IgD-negative memory B cell (primary cell): ENCODE measurements at places on chromosomes 4 and X. TPM values are rescaled to one million over a fixed set of nuclear protein-coding genes. Genes with fewer than 3 reads are reported as not detected.

Gene AFM
- polyA plus RNA-seq: not detected

Gene GYPE
- 5.6 TPM for polyA plus RNA-seq

Gene SLC9B1
- 0.93 TPM for polyA plus RNA-seq

Gene CFI
- polyA plus RNA-seq: not detected

Gene EGF
- 0.51 TPM for polyA plus RNA-seq

Gene SYN1
- not detected for polyA plus RNA-seq

Gene PAGE2
- polyA plus RNA-seq: not detected

Gene TRIM75
- not detected for polyA plus RNA-seq

Gene CORIN
- not detected for polyA plus RNA-seq

Gene STAP1
- 110 TPM for polyA plus RNA-seq

Gene CXCL6
- not detected for polyA plus RNA-seq

Gene VCX2
- polyA plus RNA-seq: not detected

Gene FAM114A1
- polyA plus RNA-seq: 0.79 TPM

Gene YIPF6
- 19.7 TPM for polyA plus RNA-seq

Gene GSX2
- 1.2 TPM for polyA plus RNA-seq

Gene DNAAF6
- not detected for polyA plus RNA-seq

Gene XAGE1A
- polyA plus RNA-seq: not detected

Gene HELT
- not detected for polyA plus RNA-seq

Gene LEF1
- 14.5 TPM for polyA plus RNA-seq

Gene PCDH19
- polyA plus RNA-seq: not detected

Gene PNMA5
- polyA plus RNA-seq: 0.19 TPM
